ENCODE measurements at places on chromosomes 4 and X. TPM values are rescaled to one million over a fixed set of nuclear protein-coding genes. Genes with fewer than 3 reads are reported as not detected.

- DNase-seq, result no peak
Observed at GRCh38 chr4:62285026-62285425, 1084.9 kb downstream of the ADGRL3 start.

DNA sequence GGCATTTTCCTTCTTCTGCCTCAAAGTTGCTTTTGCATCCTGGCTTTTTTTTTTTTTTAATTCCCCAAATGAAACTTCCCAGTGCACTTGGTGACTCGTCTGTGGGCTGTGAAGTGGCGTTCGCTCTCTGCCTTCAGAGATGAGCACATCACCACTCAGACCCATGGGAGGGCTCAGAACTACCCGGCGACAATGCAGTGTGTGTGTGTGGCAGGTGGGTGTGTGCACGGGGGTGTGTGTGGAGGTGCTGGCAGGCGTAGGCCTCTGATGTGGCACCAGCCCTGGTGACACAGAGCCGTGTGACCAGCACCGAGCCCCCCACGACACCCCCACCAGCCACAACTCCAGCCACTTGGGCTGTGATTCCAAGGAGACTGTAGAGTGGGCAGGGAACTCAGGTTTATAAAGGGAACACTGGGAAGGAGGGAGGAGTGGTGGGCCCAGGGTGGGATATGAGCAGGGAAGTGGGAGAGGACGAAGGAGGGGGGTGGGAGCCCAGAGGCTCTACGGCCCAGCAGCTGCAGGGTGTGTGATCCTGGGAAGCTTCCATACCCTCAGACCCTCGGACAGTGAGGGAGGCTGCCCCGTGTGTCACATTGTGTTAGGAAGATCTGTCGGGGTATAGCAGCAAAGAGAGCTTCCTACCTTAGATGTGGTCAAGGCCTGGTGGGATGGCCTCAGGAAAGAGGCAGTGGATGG, 6.0 kb upstream of the WFS1 start:
- no peak for DNase-seq

- DNase-seq, result no peak
Observed at GRCh38 chr4:141757287-141757686, 120.9 kb downstream of the IL15 start.

FAM47E gene
- total RNA-seq, result 6.1 TPM

DNA sequence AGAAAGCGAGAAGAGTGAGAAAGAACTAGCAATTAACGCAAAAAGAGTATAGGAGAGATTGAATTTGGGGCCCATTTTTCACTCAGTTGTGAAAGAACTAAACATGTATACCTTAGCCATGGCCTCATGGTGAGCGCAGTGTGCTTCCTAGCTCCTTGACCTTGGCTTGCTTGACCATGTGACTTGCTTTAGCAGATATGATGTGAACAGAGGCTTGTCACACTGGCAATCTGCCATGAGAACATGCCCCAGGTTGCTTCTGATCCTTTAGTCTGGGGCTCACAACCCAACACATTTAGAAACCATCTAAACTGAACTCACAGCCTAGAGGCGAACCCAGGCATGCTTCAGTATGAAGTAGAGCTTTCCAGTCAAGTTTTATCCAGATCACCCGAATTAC, 260.1 kb upstream of the FTHL17 start:
- DNase-seq, result no peak

GRCh38 chrX:133444952-133445831, 29.9 kb upstream of the GPC4 start:
- no peak for DNase-seq

DNA sequence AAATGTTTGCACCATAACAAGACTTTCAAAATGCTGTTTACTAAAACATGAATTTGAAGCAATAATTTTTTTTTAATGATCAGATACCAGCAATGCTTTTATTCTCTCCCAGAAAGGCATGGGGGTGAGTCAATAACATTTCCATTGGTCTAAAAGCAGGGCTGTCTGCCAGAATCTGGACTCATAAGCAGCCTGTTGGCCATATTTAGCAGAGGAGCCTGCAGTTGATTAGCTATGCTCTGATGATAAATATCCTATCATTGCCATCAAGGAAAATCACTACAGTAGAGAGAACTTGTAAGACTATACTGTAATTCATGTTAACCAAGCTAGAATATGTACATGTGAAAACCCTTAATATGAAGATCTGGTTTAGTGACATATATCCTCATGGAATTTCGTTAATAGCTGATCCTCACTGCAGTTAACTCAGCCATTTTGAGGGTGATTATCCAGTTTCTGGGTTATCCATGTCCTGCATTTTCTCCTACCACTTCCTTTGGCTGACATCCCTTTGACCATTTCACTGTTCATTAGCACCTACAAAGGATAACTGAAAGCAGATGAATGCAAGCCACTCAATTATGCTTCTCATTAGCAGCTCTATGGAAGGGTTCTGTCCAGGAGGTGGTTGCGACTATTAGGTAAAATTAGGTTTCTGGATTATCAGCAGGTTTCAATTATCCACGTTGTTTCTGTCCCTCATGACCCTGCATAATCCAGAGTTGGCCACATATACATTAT, 72.9 kb upstream of the DIAPH2 start:
- DNase-seq, result no peak

GRCh38 chr4:96637971-96638412, 798.1 kb downstream of the PDHA2 start:
- no peak for DNase-seq

TLR8 gene
- 0.66 TPM for total RNA-seq

DNA sequence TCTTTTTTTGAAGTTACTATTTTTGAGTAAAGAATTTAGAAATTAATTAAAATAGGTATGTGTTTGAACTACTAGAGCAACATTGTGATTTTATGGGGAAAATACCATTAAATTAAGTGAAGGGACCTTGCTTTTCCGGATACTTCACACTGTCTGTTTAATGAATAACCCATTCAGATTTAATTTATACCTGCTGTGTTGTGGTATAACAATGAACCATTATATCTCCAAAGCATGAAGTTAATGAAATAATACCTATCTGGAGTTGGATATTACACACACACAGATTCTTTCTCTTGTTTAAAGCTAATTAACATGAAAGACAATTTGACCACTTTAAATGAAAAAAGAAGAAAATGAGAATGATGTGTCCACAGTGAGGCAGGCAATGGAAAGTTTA, 195.0 kb upstream of the GPRIN3 start:
- no peak for DNase-seq

TRIM75 gene
- total RNA-seq, result not detected

- no peak for DNase-seq
Observed at GRCh38 chr4:30839583-30840520, 119.7 kb downstream of the PCDH7 start.

LRIT3 gene
- total RNA-seq, result 0.66 TPM

DNA sequence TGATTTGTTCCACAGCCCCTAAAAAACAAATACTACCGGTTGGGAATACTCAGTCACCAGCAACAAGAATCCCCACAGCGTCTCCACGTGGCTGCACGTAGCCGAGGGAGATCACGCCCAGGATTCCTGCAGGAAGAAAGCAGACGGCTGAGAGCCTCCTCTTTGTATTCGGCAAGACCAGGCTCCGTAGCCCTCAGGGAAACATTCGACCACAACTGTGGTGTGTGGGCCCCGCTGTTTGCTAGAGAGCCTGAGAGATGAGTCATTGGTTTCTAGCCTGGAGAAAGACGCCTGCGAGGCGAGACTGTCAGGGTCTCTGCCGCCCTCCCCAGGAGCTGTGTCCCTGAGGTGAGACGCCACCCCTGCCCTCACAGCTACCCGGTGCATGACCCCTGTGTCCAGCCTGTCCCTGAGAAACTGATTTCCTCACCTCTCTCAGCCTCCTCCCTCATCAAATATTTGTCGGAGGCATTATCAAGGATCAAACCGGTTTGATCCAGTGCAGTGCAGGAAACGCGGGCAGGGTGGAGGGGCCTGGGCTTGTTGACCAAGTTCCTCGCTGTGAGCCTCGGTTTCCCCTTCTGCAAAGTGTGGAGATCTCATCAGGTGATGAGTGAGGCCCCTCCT, 4.7 kb upstream of the S100P start:
- peak; percentile 82 for DNase-seq

STS gene
- total RNA-seq, result 9.8 TPM

DNA sequence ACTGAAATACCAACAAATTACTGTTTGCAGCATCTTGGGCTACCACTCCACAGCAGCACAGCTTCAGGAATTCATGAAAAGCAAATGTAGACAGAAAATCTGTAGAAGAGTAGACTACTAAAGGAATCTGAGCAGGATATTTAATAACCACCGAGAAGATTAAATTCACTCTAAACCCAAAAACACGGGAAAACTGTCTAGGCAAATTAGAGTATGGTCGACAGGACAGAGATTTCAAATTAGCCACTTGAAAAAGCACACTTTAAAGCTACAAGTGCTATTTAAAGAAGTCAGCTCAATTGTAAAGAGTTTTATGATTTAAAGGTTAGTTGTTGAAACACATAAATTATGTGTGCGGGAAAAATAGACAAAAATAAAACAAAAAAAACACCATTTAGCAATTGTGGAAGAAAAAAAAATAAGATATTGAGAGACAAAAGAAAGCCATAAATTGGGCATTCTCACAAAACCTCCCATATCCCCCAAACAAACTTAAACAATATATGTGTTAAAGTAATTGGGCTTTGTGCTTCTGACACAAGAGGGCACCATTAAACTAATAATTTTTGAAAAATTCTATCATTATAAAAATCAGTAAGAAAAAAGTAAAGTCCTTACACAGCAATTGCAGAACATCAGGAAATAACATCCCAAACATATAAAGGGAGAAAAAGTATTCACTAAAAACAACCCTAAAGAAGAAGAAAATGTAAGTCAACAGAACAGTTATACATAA, 880.8 kb downstream of the TECRL start:
- DNase-seq, result no peak

DNA sequence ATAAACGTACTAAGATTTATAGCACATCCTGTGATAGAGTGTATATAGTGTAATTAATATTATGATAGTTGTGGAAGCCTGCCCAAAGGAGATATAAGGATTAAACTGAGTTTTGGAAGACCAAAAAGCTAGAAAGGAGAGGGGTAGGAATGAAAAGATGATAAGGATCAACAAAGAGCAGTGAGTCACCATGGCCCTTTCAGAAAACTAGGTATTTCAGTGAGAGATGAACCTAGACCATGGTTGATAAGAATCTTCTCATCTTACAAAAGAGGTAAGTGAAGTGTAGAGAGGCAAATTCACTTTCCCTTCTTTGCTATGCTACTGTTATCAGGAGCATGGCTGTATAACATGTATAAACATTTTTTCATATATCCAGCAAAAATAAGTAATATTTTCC, 133.8 kb upstream of the PLAC1 start:
- no peak for DNase-seq

- no peak for DNase-seq
Observed at GRCh38 chr4:162016991-162017390, 146.8 kb downstream of the FSTL5 start.

- no peak for DNase-seq
Observed at GRCh38 chr4:137274404-137274803, 257.9 kb downstream of the PCDH18 start.

FGF2 gene
- 21.6 TPM for total RNA-seq

GRCh38 chr4:71404049-71404448, 65.2 kb downstream of the SLC4A4 start:
- DNase-seq, result no peak

DNAAF6 gene
- not detected for total RNA-seq

GRCh38 chr4:111813555-111814140, 331.6 kb upstream of the FAM241A start:
- DNase-seq, result no peak

DNA sequence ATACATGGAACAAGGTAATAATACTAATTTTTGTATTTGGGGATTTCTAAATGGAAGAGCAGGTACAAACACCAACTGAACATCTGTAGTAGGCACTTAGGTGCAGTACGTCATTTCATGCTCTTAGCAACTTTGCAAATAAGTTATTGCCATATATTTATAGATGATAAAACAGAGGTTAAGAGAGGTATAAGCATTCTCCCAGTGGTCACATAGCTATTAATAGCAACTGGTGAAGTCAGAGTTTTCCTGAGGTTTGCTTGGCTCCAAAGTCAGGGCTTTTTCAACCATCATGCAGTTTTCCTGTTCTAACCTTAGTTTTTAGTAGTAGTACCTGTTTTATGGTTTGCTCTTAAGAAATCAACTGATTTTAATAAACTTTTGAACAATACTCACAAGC, 10.9 kb downstream of the ARHGEF38 start:
- DNase-seq, result no peak

CRLF2 gene
- total RNA-seq, result 0.88 TPM

- DNase-seq, result no peak
Observed at GRCh38 chr4:145531859-145532258, 50.2 kb downstream of the SMAD1 start.

SLIT2 gene
- 20.3 TPM for total RNA-seq

- no peak for DNase-seq
Observed at GRCh38 chr4:118076958-118077766, 42.9 kb downstream of the NDST3 start.

GRCh38 chr4:13481569-13481968, 2.6 kb downstream of the RAB28 start:
- DNase-seq, result no peak

DNA sequence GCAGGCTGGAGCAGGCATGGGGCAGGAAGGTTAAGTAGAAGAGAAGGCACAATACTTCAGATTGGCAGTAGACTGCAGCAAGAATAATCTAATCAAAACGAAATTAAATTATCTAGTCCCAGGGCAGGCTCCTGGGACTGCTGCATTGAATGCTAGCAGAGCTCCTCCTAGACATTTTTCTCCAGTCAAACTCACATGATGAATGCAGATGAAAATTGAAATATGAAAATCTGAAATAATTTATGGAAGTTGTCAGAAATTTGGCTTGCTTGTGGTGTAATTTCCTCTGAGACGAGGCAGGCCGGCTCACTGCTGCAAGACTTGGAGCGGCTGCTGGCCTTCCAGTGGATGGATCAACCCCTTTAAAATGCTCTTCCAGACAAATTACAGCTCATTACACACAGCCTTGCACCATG, 78.0 kb upstream of the TMEM33 start:
- DNase-seq, result no peak

GPR173 gene
- 1.6 TPM for total RNA-seq

DNA sequence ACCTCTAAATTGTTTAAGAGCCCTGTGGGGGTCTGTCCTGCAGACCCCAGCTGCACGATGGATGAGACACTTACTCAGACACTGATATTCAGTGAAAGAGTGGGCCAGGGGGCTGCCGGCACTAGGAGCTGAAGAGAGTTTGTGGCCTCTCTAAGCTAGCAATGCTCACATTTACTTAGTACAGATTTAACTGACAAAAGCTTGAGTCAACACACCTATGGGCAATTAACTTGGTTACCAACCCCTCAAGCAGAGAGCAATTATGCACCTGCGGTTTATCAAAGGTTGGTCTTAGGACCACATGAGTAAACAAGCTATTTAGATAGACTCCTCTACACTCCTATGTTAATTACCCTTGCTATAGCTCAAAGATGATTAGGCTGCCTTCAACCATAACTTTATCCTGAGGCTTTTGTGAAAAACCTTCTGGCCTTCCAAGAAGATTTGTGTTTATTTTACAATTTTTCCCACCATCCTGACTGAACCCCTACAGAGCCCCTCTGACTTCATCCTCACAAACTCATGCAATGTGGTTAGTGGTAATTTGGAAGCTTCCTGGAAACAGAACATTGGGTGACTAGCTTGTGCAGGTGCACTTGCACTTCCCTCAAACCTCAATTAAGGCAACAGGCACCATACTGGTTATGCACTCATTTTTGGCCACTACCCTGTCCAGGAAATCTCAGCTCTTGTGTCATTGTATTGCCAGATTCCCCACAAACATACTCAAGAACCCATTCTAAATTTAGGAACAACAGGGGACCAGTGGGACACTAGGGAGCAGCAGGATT, 234.4 kb upstream of the ITM2A start:
- DNase-seq, result no peak

- no peak for DNase-seq
Observed at GRCh38 chr4:154560419-154560801, 2.4 kb upstream of the FGB start.

All from breast epithelium (tissue), 4 donors.